ENCODE measurements at places on chromosomes 2 and 18.
A peak's percentile ranks its signal among the peaks of the same experiment; 100 is the strongest.

GRCh38 chr2:105761931-105762515 lies 17.3 kb downstream of the NCK2 start:
- no peak for DNase-seq

DNA sequence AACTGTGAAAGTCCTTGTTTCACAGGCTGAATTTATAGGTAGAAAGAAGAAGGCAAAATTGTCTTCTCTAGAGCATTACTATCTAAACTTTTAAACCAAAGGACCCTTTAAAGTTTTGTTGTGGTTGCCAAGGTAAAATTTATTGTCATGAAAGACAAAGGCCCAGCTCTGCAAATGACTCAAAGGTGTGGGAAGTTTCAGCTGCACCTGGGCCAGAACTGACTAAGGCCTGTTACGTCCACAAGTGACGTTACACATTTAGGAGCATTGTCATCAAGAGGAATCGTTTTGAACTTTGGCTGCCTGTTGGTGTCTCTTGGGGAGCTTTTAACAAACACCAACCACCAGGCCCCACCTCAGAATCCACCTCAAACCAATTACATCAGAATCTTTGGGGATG lies 8.1 kb upstream of the DSC3 start:
- DNase-seq, result no peak

DNA sequence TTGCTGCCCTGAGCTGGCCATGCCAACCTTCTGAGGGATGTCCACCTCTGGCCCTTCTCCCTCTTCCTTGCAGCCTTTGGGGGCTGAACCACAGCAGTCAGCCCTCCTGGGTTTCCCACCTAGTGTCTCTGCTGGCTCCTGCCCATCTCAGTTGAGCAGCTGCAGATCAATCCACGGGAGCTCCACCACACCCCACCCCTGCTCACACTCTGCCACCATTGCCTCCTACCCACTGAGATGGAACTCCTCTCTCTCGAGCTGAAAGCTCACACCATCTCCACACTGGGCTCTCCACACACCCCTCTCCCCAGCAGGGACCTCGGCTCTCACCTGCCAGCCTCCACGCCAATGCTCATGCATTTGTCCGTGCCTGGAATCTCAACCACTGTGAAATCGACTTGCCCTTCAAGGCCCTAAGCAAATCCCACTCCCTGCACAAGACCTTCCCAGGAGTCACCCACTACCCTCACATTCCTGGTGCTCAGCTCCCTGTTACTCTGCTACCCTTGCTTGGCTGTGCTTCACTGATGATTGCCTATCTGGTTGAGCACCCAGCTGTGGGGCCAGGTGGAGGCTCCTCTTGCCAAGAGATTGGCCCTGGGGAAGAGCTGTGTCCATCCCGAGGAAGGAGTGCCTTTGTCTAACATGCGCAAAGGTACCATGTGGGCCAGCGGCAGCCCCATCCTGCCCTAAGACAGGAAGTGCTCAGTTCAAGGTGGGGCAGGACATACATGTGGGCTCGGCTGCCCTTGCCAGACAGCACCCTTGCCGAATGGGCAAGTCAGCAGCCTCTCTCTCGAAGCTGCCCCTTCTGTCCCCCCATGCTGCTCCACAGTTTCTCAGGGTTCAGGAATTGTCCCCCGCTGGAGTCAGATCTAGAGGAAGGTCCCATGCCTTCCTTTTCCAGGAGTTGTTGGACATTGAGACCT lies 208.7 kb downstream of the CYP26B1 start:
- no peak for DNase-seq

- DNase-seq, result no peak
Observed at GRCh38 chr18:59669872-59670657, 27.2 kb downstream of the CCBE1 start.

DNA sequence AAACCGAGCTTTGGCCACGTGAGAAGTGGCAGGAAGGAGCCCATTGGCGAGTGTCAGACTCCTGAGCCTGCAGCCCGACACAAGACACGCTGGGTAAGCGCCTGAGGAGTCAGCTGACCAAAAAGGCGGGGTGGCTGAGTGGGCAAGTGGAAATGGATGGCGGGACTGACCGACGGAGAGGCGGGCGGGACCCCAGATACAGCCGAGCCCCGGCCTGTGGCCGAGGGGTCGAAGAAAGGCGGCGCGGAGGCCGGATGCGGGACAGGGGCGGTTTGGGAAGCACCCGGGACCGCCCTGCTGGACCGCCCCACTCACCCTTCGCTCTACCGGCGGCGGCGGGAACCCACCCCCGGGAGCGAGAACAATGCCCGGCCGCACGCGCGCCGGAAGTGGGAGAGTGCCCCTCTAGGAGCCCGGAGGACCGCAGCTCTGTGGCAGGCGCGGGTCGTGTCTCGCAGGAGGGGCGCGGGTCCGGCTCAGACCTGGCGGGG lies 22.8 kb downstream of the ZSCAN30 start:
- peak; percentile 80 for DNase-seq

DNA sequence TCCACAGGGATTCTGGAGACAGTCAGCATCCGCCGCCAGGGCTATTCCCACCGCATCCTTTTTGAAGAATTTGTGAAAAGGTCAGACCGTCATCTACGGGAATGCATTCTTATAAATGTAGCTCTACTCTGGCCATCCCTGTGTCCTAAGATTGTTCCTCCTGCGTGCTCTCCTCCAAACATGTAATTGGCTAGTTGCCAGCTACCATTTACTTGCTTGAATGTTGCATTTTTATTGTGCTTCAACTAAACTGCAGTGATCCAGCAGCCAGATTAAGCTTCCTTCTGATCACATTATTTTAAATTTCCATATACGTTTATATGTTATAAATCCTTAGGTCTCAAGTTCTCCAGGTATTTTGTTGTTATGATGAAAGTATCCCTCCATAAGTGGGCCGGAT lies 248.5 kb upstream of the SP5 start:
- no peak for DNase-seq

DNA sequence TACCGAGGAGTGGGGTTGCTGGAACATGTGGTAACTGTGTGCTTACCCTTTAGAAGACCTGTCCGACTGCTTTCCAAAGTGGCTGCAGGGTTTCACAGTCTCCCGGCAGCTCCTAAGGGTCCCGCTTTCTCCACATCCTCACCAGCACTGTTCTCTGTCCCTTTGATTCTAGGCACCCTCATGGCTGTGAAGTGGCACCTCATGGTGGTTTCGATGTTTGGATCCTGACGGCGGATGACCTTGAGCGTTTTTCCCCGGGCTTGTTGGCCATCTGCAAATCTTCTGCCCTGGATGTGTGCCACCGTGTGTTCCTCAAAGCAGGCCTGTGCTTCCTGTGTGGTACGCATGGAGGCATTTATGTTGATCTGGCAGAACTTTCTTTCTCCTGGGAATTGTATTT lies 292.5 kb upstream of the HDAC4 start:
- DNase-seq, result no peak

DNA sequence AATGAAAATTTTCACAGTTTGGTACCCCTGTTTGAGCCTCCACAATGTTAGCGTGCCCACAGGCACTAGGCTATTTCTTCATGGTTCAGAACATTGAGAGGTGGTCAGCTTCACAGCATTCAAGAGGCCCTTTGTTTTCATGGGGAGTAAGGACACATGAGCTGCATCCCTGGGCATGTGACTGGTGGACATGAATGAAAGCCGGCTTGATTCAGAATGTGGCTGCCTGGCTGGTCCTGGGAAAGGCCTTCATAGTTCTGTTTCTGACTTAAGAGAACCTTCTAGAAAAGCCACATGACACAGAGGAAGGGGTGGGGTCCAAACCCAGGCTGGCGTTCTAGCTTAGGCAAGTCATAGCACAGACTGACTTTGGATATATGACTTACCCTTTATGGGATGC lies 420.6 kb downstream of the CMPK2 start:
- DNase-seq, result no peak

DNA sequence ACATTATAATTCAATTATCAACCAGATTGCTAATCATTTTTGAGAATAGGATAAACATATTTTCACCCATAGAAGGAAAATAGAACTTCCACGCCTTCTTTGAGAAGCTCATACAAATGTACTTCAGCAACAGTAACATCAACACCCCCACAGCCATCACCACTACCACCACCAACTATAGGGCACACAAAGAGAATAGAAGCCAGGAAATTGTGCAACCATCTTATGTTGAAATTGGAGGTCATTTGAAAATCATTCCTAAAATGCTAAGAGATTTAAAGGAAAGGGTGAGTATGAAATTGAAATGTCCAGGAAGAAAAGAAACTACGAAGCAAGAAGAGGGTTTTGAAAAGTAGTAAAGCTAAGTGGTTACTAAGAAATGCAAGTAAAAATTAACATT lies 563.4 kb downstream of the ZNF804A start:
- DNase-seq, result no peak

- no peak for DNase-seq
Observed at GRCh38 chr18:42977982-42978637, 137.4 kb downstream of the RIT2 start.

DNA sequence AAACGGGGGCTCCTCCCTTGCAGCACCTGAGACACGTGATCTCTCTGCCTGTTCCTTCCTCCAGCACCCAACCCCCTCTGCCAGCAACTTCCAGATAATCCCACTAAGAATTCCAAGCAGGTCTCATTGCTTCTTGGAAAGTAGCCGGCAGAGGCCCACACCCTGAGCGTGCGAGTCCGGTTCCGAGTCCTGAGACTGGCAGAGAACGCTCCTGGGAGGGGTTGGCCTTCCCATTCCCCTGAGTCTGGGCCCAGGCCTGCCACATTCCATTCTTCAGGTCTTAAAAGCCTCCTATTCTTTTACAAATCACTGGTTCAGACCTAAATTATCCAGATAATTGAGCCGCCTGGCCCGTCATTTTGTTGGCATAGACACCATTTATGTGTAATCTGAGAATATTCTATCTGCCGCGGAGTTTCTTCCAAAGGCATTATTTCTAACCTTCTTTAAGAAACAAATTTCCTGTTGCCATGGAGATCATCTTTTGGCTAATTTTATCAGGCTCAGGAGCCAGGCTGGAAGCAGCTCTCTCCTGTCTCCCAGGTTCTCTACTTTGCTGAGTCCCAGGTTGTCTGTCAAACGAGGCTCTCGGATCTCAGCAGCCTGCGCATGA lies 165.4 kb downstream of the MYCN start:
- DNase-seq, result no peak

DNA sequence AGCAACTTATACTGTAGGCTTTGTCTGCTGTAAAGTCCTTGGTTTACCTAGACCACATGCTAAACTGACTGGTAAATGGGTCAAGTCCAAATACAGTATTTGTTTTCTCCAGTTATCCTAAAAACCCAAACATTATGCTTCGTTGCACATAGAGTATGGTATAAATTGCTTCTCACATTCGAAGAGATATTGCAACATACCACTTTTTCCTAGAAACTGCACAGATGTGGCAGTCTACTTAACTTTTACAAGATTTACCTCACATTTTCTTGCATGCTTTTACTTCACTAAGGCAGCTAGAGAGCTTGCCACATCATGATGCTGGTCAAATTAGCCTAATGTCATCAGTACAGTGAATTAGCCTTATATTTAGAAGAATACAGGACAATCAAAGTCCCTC lies 66.0 kb upstream of the SCN7A start:
- DNase-seq, result no peak

GRCh38 chr2:59724746-59725145 lies 828.7 kb downstream of the BCL11A start:
- DNase-seq, result no peak

DNA sequence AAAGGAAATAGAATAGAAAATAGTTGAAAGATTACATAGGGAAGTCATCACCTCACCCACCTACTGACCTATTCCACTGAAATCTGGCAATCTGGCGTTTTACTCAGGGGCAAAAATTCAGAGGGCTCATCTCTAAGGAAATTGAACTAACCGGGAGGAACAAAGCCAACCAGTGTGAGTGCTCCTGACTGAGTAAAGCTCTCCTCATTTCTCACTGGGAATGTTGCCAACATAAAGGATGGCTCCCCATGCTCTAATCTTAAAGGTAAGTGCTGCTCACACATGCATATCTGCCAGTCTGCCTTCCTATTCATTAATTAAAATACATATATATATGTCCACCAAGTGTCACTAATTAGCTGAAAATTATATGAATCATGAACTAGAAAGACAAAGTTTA lies 13.5 kb upstream of the DOK6 start:
- DNase-seq, result no peak

DNA sequence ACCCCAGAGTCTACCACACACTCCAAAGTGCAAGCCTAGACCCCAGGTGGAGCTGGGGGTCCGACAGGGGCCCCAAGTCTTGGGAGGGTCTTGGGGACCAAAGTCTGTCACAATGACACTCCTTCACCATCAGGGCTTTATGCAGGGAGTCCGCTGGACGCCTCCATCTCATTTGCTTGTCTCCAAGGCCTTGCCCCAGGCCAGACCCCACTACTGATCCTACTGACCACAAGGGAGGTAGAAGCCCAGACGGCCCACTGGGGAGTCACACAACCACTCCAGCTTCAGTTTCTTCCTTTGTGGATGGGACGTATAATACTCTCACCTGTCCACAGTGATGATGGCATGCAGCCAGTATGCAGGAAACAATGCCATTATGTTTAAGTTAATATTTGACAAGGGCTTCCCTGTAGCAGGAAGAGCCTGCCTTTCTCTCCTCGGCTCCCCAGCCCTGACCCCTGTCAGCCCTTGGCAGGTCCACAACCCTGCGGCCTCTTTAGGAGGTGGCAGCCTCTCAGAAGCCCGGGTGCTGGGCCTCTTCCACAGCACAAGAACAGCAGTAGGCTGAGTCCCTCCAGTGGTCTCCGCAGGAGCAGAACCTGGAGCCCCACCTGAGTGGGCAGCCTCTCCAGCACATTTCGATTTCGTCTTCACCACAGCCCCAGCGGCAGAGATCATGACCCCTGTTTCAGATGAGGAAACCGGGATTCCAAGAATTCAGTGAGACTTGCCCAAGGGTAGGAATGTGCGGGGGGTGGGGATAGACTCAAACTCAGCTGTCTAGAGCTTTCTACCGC lies 6.5 kb downstream of the BIN1 start:
- DNase-seq, result no peak

DNA sequence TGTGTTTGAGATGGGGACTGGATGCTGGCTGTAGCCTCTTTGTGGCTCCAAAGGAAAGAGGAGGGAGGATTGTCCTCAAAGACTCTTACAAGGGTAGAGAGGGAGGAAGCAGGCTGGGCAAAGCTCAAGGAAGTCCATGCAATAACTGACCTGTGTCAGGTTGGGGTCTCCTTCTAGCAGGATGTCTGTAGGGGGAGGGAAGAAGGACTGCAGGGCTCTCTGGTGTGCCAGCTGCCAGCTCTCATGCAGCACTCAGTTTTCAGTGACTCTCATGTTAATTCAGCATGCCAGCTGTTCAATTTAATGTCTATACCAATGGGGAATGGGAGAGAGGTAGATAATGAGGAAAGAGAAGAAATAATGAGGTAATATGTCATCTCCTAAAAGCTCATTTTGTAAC lies 85.3 kb upstream of the RANBP2 start:
- no peak for DNase-seq

DNA sequence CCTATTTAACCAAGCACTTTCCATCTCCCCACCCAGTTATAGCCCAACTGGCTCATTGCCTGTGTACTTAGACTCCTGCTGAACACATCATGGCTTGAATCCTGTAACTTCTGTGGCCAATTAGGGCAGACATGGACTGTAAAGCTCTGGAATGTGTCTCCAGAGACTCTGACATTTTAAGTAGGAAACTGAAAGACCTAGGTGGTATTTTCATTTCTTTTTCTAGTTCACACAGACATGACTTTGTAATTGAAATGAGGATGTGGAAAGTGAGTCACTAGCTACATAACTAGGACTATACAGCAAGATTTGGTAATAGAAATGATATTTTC lies 12.2 kb downstream of the DOK1 start:
- DNase-seq, result no peak

GRCh38 chr18:41660654-41661053 lies 294.4 kb upstream of the PIK3C3 start:
- DNase-seq, result no peak
